ENCODE measurements at places on chromosomes 7 and 10.

DNA sequence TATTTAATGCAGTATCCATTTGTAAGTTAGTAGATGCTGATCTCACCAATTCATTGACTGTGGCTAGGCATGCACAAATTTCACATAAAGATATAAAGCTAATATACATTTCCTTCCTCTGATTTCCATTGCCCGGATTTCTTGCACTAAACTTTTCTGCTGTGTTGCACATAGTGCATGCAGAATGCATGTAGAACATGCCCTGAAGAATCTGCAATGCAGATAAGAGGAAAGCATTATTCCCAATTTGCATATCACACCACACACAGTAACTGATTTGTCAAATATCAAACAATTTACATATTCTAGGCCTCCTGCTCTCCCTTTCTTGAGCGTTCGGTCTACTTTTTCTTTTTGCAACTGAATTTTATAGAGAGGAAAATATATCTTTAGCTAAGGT is 124.2 kb downstream of the LRRTM3 start:
- no peak for DNase-seq

DNA sequence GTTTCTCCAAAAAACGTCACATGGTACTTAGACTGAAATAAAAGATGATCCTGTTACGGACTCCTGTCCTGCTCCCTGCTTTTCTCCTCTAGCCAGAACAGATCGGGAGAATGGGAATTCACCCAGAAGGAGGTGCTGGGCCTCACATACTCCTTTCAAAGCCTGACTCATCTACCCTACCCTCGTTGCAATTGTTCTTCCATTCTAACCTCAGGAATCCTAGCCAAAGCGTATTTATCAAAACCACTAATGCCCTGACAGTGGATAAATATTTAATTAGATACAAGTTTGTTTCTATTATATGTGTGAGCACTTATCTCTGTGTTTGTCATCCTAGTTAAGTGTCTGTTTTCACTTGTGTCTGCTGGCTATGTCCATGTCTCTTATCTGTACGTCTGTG is 21.7 kb downstream of the ZCWPW1 start:
- DNase-seq: peak; percentile 20

DNA sequence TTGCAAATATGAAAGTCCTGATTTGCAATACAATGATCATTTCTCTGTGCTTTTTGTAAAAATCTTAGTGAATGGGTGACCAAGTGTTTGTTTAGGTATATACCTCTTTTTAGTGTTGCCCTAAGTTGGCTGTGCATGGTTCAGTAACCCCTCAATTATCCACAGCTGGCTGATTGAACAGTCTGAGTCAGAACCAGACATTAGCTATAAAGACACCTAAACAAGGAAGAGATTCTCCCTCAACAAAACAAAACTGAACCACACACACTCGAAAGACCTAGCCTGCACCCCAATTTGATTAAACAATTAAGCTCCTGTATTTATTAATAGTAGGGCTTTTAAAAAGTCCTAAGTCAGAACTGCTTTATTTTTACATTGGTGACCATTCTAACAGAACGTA is 2.8 kb downstream of the RSBN1L start:
- no peak for DNase-seq

DNA sequence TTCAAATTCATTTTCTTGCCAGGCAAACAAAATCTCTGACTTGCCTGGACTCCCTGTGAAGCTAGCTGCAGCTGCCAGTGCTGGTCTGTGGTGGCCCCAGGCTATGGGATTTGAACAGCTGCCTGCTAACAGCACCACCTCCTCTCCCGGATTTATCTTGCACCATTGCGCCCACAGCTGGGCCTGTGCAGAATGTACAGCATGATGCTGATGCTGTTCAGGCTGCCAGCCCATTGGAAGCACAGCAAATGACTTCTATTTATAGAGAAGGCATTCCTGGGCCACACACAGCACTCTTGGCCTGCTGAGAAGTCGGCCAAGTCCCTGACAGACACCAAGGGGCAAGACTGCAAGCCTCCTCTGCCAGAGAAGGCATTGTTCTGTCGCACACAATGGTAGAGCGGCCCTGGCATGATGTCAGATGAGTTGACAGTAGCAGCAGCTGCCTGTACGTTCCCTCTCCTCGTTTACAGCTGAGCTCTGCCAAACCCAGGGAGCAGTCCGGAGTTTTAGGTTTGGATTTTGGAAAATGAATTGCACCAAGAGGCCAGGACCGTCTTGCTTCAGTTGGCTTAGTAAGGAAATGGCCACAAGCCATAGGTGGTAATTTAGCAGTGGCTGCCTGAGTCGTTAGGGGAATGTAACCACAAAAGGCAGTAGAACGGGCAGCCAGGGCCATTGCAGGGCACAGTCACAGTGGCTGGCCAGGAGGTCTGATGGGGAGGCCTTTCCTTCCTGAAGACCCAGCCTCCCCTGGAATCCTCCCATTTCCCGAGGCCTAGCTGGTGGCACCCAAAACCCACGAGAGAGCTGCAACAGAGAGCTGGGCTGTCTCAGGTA is 38.5 kb downstream of the MTURN start:
- peak; percentile 89 for DNase-seq

GRCh38 chr7:92808635-92809034 is 27.7 kb downstream of the CDK6 start:
- no peak for DNase-seq

DNA sequence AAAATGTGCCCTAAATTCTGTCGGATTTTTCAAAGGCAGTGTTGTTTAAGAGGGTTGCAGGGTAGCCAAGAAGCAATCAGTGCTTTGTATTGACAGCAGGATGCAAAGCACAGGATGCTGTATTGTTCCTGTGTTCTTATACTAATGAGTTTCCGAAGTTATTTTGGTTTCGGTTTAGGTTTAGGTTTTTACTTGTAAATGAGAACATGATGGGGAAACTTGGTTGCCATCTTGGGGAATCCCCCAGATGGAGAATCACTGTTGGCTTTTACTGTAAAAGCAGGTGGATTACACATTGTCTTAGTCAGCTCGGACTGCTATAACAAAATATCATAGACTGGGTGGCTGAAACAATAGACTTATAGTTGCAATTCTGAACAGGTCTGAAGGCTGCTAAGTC is 72.1 kb downstream of the INHBA start:
- no peak for DNase-seq

DNA sequence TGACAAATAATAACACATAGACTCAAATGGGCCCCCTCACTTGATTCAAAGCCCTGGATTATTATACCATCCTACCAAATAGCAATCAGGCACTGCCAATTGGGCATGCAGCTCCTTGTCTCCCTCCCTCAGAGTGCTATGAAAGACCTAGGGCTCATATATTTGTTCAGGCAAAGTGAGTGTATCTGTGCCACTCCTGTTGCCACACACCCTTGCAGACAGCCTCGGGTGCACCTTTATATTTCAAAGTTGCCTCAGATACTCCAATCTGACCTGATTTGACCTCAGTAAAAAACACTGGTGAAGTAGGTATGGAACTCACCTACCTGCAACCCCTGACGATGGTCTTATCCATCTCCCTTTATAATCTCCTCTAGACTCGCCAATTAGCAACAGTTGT is 3.0 kb upstream of the NAMPT start:
- DNase-seq: no peak

DNA sequence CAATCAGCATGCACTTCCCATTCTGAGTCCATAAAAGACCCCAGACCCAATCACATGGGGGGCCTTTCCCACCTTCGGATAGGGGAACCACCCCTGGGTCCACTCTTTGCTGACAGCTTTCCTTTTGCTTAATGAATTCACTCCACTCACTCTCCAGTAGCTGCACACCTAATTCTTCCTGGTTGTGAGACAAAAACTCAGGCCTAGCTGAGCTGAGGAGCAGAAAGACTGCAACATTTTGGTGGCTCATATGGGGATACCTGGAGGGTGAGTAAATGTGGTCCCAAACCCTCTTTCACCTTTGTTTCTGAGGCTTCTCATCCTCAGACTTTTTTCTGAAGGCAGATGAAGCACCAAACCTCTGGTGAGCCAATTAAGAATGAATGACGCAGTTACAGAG is 138.1 kb downstream of the WDR11 start:
- no peak for DNase-seq

- DNase-seq: no peak
Measured at GRCh38 chr7:50474382-50475160, 24.4 kb upstream of the FIGNL1 start.

DNA sequence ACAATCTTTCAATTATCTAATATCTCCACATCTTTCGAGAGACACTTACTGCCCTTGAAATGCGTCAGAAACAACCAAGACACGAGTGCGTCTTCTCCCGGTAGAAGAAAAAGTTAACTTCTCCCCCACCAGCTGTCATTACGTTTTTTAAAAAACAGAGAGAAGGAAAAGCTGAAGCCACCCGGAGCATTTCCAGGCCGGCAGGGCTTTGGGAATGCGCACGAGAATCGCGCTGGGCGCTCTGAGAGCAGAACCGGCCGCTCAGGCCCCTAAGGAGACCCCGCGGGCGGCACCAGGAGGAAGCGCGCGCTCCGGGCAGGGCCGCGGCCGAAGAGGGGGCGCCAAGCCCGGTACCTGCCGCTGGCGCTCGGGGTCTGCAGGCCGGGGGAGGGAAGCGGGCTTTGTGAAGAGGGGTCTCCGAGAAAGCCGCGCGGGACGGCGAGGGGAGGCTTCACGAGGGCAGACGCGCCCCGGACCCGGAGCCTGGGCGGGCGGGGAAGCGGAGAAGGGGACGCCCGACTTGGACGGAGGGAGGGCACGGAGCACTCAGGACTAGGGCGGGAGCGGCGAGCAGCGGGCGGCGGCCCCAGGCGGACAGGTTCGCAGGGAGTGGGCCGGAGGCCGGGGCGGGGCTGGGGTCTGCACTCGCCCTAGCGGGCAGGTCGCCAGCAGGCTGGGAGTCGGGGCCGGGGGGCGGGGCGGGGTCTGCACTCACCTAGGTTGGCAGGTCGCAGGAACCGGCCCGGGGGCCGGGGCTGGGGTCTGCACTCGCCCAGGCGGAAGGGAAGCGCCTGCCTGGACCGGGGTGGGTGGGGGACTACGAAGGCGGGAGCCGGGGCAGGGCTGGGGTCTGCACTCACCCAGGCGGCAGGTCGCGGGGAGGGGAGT is 932 bp downstream of the ESYT2 start:
- no peak for DNase-seq

DNA sequence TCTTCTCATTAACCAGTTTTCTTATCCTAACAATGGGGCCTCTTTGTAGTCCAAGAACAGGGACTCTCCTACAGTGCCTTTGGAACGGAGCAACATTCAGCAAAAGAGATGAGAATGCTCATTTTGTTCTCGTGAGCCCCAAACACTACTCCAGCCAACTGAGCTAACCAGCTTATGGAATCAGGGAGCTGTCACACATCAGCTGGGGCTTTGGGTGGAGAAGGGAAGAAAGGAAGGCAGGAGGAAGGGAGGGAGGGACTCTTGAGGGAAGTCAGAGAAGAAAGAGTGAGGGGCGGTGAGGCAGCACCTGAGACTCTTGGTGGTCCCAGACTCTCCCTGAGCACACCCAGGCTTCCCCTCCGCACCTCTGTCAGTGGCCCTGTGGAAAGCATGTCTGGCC is 123.1 kb downstream of the CLEC2L start:
- DNase-seq: no peak

GRCh38 chr10:45003432-45004000 is 2.8 kb downstream of the ZNF22 start:
- DNase-seq: no peak

GRCh38 chr10:71623098-71623985 is 96.2 kb downstream of the C10orf105 start:
- DNase-seq: no peak

DNA sequence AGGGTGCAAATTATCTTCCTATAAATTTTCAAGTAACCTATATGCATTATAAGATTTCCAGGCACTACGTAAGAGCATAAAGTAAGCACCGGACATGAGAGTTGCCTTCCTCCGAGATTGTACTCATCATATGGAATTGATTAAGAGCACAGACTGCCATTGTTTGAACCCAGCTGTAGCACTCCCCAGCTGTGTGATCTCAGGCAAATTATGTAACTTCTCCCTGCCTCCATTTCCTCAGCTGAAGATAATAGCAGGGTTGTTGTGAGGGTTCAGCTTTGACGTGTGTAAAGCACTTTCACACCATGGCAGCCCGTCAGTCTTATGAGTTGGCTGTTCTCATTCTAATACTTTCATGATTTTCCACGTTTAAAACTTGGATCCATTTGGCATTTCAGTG is 122.6 kb downstream of the ITIH5 start:
- DNase-seq: no peak

GRCh38 chr10:131555406-131555805 is 243.9 kb upstream of the TCERG1L start:
- DNase-seq: no peak

GRCh38 chr7:43669286-43670081 is 59.8 kb downstream of the COA1 start:
- no peak for DNase-seq

GRCh38 chr7:141550386-141551093 is 670 bp upstream of the AGK start:
- DNase-seq: no peak

DNA sequence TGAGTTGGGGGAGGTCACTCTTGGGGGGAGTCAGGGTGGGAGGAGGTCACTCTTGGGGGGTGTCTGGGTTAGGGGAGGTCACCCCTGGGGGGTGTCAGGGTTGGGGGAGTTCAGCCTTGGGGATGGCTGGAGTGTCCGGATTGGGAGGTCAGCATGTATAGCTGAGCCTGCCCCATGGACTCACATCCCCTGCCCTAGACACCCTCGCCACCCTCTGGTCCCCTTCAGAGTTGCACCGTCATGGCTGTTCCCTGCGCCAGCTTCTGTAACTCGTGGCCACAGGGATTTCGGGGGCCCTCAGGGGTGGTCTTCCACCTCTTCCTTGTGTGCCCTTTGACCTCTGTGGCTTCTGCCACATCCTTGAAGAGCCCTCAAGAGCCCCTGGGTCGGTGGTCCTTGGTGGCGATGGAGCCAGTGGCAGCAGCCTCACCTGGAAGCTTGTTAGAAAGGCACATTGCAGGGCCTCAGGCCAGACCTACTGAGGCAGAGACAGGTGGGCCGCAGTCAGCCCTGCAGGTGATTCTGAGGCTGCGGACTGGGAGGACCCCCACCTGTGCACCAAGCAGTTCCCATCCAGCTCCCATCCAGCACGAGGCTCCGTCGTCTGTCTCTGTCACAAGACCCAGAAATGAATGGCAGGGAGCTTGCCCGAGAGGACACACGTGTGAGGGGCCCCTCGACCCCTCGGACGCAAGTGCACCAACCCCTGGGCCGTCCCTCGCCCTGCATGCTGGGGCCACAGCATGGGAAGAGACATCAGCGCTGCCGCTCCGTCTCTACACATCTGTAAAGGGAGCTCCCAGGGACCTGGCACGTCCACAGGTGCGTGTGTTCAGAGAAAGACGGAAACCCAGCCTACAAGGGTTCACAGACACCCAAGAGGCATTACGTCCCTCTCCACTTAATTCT is 44.7 kb upstream of the SUN1 start:
- DNase-seq: no peak

DNA sequence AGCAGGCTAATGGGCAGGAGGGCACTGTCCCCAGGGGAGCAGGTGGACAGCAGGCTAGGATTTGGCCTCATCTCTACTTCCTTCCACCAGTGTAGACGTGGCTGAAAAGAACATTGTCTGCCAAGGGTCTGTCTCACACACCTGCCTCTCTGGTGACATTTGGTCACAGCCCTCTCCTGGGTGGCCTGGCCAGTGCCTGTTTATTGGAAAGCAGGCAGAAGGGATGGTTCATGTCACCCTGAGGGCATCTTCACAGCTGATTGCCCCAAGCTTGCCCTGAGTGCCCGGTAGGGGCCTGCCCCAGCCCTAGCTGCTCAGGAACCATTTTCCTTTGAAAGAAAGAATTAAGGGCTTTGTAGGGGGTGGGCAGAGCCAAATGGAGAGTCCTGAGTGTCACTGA is 138.7 kb downstream of the C10orf105 start:
- no peak for DNase-seq

GRCh38 chr7:85593355-85593754 is 406.5 kb upstream of the SEMA3D start:
- DNase-seq: no peak

Data from GM04503 (cell line).